Dermis microvascular lymphatic vessel endothelial cell (primary cell): ENCODE measurements at places on chromosomes 4 and X. TPM values are rescaled to one million over a fixed set of nuclear protein-coding genes. Genes with fewer than 3 reads are reported as not detected.

DNA sequence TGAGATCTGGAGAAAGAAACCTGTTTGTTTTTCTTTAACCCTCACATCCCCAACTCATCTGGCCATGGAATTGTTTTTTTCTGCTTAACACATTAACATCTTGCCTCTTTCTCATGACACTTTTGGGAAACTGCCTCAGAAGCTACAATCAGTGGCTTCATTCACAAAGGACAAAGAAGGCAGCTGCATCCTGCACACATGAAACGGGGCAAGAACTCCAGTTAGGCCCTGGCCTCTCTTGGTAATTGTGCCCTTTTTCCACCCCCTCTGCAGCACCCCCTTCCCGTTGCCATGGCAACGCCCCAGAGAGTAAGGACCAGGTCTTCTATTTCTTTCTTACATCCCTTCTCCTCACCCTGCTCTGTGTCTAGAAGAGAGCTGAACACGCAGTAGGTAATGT is 103.4 kb downstream of the PDGFRA start:
- DNase-seq, result no peak

DNA sequence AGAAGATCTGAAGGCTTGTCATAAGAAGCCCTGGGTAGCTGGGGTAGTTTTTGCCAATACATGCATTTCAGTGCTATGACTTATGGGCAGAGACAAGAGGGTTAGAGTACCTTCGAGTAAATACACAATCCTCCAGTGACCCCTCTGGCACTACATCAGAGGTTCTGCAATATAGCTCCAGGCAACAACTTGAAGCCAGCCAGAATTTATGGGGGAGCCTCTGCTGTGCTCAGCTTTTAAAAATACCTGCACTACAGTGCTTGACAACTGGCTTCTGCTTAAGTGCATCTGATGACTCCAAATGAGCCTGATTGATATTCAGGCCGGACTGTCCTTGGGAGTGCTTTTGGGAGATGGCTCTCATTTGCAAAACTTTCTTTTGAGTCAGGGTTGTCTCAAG is 44.9 kb upstream of the SMAD1 start:
- DNase-seq, result no peak

SYP gene
- 0.13 TPM in 2 replicates for total RNA-seq

- no peak for DNase-seq
These were observed 299.1 kb upstream of the BMP3 start for GRCh38 chr4:80731436-80731835.

GRCh38 chrX:34382416-34382815 is 250.3 kb upstream of the FAM47A start:
- no peak for DNase-seq

GRCh38 chr4:1330761-1331590 is 16.0 kb upstream of the UVSSA start:
- DNase-seq, result no peak

- no peak for DNase-seq
These were observed 43.0 kb downstream of the C4orf33 start for GRCh38 chr4:129138810-129139496.

MAP7D3 gene
- total RNA-seq, result 14.4 and 19.2 TPM in 2 replicates

GAGE12G gene
- total RNA-seq, result not detected in 2 replicates

SGMS2 gene
- 44.8 and 53.0 TPM in 2 replicates for total RNA-seq

DNA sequence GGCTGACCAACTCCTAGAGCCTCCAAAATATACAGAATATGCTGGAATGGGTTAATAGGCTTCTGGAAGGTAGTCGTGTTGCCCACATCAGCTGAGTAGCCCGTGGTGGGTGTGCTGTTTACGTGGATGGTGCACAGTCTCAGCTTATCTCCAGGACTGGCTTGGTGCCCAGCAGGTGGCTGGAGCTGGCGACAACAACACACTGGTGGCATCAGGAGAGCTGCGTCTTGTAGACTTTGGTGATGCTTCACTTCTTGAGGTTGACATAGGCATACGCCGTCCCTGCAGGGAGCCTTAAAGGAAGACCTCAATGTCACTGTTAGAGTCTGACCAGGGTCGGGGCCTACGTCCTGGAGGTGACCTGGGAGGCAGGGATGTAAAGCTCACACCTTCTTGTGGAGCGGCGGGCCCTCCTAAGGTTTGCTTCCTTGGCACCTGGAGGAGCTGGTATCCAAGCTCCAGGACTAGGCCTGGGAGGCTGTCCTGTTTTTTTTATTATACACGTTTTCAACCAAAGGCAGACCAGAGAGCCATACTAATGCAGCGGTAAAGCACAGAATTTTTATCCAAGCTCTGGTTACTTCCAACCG is 26.5 kb upstream of the RBMX start:
- DNase-seq, result no peak

GRCh38 chr4:151991001-151991883 is 230.4 kb upstream of the GATB start:
- no peak for DNase-seq

DNA sequence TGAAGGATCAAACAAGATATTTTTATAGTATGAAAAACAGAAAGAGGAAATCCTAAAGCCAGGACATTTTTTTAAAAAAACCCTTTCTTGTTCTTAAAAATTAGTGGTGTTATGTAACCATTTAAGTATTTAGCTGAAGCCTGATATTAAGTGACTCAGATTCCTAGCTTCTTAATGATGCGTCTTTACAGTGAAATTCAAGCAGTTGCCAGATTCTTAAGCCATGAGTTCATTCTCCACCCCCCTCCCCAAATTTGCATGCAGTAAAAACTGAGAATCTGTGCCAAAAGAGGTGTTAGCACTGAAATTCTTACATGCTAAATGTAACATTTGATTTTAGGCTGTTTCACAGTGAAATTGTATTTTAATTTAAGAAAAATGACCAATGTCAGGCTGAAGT is 180.8 kb downstream of the RAPGEF2 start:
- DNase-seq, result peak; percentile 35

- peak; percentile 81 for DNase-seq
These were observed 106.2 kb upstream of the RAPGEF2 start for GRCh38 chr4:158996669-158997074.

DNA sequence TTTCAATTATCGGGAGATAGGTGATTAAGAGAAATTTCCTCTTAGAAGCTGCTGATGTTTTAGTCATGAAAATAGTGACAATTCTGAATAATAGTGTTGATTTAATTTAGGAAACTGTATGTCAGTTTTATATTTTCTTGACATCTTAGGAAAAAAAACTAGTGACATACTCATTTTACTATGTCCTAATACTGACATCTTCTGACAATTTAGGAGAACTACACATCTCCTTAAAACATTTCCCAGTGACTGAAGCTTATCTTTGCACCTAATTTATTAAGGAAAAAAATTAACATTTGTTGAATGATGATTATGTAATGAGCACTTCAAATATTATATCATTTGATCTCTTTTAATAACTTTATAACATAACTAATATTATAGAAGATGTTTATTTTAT is 42.0 kb upstream of the RBMXL3 start:
- peak; percentile 5 for DNase-seq

DNA sequence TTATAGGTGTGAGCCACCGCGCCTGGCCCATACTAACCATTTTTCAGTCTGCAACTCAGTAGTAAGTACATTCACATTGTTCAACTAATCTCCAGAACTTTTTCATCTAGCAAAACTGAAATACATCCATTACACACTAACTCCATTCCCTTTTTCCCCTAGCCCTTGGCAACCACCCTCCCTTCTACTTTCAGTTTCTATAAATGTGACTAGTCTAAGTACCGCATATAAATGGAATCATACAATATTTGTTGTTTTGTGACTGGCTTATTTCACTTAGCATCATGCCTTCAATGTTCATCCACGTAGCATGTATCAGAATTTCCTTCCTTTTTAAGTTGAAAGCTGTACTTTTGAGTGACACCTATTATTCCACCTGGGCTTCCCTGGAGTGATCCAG is 44.6 kb upstream of the SETD7 start:
- DNase-seq, result no peak

DNA sequence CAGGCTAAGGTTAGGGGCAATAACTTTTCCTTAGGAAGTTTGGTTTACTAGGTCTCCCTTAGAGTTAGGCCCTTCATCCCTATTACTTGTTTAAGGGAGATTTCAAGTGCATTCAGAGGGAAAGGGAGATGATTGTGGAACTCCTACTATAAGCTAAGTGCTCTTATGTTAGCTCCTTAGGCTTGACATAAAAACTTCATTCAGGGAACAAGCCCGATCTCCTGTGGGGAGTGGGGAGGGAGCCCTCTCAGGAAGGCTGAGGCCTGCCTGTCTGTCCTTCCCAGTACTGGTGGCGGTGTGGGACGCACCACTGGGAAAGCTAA is 8.0 kb downstream of the KLF3 start:
- DNase-seq, result no peak

HSFX3 gene
- not detected in 2 replicates for total RNA-seq
